ENCODE measurements at places on chromosomes 16 and 17. TPM values are rescaled to one million over a fixed set of nuclear protein-coding genes. Genes with fewer than 3 reads are reported as not detected.

GRCh38 chr16:30054959-30055553 is 10.5 kb upstream of the ALDOA start:
- DNase-seq, result peak; percentile 78

Gene KCNJ12
- total RNA-seq, result not detected

DNA sequence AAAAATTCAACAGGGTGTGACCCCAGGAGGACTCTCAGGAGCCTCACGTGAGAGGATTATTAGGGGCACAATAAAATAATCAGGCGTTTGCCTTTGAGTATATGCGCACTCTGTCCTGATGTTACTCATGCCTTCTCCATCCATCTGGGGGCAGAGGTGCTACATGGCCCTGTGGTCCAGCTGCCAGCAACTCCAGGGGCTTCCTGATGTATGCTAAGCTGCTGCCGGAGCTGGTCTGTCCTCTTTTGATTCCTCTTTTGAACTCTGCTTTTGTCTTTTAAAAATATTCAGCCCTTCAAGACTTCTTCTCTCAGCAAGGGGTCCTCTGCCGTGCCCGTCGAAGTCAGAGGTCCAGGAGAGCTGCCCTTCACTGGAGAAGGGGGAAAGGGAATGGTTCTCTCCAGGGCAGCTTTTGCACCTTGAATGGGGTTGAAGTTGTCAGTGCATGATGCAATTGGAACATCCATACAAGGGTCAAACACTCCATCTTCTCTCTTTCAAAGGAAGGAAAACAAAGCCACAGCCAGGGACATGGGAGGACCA is 431.4 kb downstream of the SHISA9 start:
- no peak for DNase-seq

DNA sequence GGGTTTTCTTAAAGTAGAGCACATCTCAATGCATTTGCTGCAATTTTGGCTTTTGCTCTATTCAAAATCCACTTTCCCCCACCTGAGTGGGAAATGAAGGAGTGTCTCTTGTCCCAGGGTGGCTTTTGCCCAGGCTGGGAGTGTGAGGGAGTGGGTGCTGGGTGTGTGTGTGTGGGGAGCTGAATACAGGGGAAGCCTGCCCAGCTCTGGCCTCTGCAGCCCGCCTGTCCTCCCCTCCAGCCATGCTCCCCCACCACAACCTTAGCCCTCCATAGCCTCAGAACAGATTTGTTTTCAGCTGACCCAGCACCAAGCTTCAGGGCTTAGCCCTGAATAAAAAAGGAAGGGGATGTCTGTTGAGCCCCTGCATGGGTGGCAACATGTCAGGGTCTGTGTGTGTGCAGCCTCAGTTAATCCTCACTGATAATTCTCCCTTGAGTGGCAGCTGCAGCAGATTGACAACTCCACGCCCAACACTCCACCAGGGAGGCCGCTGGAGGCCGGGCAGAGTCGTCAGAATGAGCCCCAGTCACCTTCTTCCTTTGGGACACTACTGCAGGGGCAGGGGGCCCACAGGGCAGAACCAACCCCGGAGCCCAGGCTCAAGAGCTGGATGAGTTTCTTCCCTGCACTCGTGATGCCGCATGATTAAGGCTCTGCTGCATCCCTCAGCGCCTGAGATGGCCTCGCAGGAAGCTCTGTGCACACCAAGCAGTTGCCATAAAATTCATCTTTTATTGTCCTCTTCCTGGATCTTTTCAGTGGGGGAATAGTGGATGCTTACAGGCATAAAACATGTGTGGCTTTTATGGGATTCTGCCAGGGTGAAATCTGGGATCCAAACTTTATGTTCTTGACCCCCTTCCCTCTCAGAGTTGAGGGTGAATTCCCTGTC is 55.0 kb downstream of the SPACA3 start:
- DNase-seq, result no peak

- peak; percentile 83 for DNase-seq
These were observed at the start of gene TUBG2 for GRCh38 chr17:42659079-42659931. TUBG2 (plus strand) TSS chr17:42659284; CDS start chr17:42659504, 220 bp downstream.

- no peak for DNase-seq
These were observed 168.5 kb downstream of the KATNIP start for GRCh38 chr16:27718201-27719105.

GRCh38 chr16:79163691-79164387 is 436.7 kb downstream of the MAF start:
- peak; percentile 23 for DNase-seq

- no peak for DNase-seq
These were observed 85.9 kb downstream of the TBC1D16 start for GRCh38 chr17:79949656-79950209.

- DNase-seq, result no peak
These were observed 5.4 kb downstream of the FSCN2 start for GRCh38 chr17:81533339-81534141.

Gene AATK
- total RNA-seq, result 0.35 TPM

- DNase-seq, result no peak
These were observed 20.9 kb downstream of the OSBPL7 start for GRCh38 chr17:47800686-47801085.

DNA sequence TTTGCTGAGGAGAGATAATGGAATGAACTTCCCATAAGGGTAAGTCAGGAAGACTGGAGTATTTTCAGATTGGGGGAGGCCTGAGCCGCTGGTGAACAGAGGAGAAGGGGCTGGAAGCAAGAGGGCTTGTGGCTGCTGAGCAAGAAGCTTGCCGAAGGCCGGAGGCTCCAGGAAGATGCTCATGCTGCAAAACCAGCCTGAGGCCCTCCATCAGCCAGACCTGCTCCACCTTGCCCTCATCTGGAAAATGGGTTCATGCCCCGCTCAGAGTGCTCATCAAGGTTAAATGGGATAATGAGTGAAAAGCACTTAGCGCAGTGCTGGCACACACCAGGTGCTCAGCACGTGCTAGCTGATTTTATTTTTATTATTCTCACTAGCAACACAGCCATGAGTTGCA is 5.5 kb upstream of the ASGR1 start:
- no peak for DNase-seq

Gene AGRP
- not detected for total RNA-seq

- DNase-seq, result no peak
These were observed 65.5 kb upstream of the CREBBP start for GRCh38 chr16:3945751-3946603.

DNA sequence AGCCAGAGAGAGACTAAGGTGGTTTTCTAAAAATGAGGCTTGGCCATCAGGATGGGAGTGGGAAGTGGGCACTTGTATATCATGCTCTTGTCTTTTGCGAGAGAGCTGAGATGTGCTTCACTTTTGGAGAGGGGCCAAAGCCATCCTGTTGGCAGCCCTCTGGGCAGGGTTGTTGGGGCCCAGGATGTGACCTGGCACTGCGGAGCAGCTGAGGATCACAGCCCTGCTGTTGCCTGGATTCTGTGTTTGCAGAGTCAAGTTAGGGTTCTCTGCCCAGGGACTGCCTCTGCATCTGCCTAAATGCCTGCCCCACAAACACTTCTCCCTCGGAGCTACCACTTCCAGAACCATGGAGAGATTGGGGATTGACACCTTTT is 71.2 kb downstream of the PLD6 start:
- DNase-seq, result no peak

DNA sequence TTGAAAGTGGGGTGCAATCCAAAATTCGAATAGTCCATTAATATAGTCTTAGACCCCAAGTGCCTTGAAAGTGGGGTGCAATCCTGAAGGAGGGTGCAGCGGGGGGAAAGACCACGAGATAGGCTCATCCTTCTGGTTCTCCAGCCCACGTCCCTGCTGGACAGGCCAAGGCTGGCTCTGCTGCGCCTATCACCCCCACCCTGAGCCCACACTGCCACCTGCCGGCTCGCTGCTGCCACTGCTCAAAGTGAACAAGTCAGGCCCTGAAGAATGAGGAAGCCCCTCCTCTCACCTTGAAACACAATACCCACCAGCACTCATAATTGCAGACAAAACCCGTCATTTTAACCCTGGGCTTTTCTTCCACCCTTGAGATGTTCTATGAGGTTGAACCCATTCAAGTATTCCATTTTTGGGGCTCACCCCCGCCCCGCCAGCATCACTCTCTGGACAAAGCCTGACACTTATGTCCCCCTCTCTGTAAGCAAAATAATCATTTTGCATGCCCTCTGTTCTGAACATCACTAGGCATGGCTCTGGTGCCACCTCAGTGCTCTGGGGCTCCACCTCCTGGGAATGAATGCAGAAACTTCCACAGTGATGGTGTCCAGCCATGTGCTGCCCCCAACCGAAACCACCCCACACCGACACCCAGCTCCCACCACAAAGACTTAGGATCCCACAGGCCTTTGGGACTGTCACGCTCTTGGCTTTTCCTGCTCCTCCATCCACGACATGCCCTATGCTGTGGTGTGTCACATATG is 56.8 kb downstream of the BEAN1 start:
- peak; percentile 89 for DNase-seq

DNA sequence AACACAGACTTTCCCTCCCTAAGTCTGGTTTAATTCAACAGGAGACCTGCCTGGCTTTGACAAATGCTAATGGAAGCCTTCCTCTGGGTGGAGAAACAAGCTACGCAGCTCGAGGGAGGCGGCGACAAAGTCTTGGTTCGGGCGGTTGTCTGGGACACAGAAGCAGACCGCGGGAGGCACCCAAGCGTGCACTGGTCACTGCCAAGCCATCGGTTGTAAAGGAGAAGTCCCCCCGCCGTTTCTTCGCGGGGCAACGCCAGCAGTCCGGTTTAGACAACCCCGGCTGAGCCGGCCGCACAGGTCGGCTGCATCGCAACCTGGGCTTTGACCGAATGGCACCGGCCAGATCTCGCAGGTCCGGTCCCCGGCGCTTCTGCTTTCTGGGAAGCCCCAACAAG is 586 bp downstream of the GLYR1 start:
- DNase-seq, result peak; percentile 48

DNA sequence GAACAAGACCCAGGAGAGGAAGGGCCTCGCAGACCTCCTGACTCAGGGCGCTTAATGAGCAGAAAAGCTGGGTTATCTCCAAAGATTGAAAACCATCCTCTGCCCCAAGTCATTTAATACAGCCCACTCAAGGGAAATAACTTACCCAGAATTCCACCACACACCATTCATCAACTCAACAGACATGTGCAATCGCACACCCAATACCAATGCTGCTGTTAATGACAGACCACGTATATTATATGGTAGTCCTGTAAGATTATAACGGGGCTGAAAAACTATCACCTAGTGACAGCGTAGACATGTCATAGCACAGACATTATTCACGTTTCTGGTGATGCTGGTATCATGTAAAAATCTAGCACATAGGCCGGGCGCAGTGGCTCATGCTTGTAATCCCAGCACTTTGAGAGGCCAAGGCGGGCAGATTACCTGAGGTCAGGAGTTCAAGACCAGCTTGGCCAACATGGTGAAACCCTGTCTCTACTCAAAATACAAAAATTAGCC is 52.5 kb upstream of the HELZ start:
- DNase-seq, result no peak

Gene GSPT1
- 234 TPM for total RNA-seq

DNA sequence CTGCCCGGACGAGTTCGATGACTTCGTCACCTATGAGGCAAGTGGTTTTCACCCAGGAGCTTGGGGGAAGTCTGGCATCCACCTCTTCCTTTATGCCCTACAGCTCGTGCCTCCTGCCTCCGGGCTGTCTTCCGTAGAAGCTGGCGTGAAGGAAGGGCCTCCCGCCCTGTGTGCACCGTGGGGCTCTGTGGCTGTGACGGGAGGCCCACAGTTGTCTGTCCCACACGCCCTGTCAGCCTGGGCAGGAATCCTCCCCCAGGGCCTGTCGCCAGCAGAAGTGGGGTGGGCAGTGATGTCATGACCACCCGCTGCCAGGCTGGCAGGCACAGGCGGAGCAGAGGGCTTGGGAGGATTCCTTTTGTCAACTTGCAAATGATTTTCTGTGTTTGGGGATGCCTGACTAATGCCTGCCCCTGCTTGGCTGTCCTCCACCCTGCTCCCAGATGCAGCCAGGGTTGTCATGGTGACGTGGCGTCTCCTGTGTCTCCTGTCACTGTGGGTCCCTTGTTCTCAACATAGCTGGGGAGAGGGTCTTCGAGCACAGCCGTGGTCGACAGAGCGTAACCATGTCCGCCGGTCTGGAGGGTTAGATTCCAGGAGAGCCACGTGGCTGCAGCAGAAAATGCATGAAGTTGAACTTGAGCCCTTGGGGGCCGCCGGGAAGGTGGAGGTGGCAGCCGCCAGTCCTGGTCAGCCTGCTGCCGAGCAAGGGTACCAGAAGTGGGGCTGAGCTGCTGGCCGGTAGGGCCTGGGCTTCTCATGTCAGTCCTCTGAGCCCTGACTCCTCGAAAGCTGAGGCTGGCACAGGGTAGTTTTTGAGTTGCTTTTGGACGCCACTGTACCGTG is 46.1 kb downstream of the RAB11FIP3 start:
- DNase-seq, result no peak

Gene SCGB1C2
- total RNA-seq, result not detected

- peak; percentile 80 for DNase-seq
These were observed 6.7 kb upstream of the KRT31 start for GRCh38 chr17:41404024-41404671.

DNA sequence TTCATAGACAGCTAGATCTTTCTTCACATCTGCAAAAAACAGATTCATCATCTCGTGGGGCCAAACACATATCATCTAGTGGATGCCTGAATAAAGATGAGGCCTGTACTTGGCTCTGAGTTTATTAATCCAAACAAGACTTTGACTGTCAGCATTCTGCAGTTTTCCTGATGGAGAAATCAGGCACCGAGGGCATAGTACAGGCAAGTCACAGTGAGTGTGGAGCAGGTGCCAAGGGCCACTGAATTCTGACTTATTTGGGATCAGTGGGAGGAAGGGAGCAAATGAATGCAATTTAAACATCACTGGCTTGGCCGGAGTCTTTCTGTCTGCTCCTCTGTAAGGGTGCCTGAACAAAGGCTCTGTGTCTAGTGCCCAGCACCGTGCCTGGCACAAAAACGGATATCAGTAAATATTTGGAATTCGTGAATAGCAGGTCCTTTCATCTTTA is 975 bp downstream of the CFAP20 start:
- no peak for DNase-seq

Gene PRKCB
- total RNA-seq, result 57.5 TPM

Gene SPPL2C
- total RNA-seq, result not detected

Gene CD300H
- not detected for total RNA-seq

Gene ZNF668
- total RNA-seq, result 9.9 TPM

Gene UMOD
- not detected for total RNA-seq

DNA sequence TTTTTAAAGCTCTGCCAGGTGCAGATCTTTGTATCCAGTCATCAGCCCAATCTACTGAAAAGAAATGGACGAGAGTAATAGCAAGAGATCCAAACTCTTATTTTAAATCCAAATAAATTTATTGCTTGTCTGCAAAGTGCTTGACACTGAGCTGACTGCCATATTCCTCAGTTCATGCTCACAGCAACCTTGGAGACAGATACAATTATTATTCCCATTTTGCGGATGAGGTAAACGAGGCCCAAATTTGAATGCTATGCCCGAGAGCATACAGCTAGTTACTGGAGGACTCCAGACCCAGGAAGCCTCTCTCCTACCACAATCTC is 620 bp downstream of the NOB1 start:
- DNase-seq, result no peak

Gene KRTAP4-5
- total RNA-seq, result not detected

DNA sequence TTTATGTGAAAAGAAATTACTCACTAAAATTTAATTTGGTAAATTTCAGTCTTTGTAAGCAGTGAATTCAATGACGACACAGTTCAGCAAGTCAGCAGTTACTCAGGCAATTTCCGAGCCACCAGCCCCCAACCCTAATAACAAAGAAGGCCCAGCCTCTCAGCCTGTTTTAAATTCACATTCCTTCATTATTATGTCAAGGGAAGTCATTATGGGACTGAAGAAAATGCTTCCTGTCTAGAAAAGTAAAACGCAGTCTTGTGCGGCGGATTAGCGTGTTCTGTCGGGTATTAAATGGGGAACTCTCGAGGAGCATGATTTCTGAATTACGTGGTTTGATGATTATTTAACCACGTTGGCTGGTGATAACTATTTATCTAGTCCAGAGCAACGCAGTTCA is 177.6 kb downstream of the AIPL1 start:
- DNase-seq, result no peak
